Osteocyte (in vitro differentiated cells): ENCODE measurements at places on chromosomes 7 and 10. TPM values are rescaled to one million over a fixed set of nuclear protein-coding genes. Genes with fewer than 3 reads are reported as not detected.
A peak's percentile ranks its signal among the peaks of the same experiment; 100 is the strongest.

Gene SPAG6
- not detected in 2 replicates for total RNA-seq

Gene IFIT5
- 22.5 and 22.7 TPM in 2 replicates for total RNA-seq

Gene ANKRD22
- total RNA-seq = not detected in 2 replicates

Gene CHRM2
- 27.3 and 30.0 TPM in 2 replicates for total RNA-seq

Gene GLI3
- 57.0 and 57.9 TPM in 2 replicates for total RNA-seq

Gene PIK3CG
- total RNA-seq = not detected in 2 replicates

Gene FRMD4A
- 236 and 267 TPM in 2 replicates for total RNA-seq

Gene ARHGAP22
- 0.64 and 1.1 TPM in 2 replicates for total RNA-seq

- H3K4me1 ChIP-seq = peaks cover 3% of the 10 kb centered on the region
- no peaks in the 10 kb centered on the region for H3K36me3 ChIP-seq
- no peak for DNase-seq
- no peak overlapping the region for H3K27ac ChIP-seq
These were observed 69.9 kb downstream of the C10orf105 start for GRCh38 chr10:71649631-71650030.

GRCh38 chr10:110399106-110399964, 94.6 kb upstream of the SMNDC1 start:
- H3K36me3 ChIP-seq = no peaks in the 10 kb centered on the region
- H3K4me3 ChIP-seq = no peak overlapping the region
- peak overlapping the region; percentile 92 for H3K27ac ChIP-seq
- DNase-seq = no peak
- no peaks in the 10 kb centered on the region for H3K27me3 ChIP-seq

- H3K27me3 ChIP-seq = no peaks in the 10 kb centered on the region
- no peaks in the 10 kb centered on the region for H3K36me3 ChIP-seq
- DNase-seq = no peak
These were observed 126.5 kb downstream of the CUBN start for GRCh38 chr10:17003151-17003550.

DNA sequence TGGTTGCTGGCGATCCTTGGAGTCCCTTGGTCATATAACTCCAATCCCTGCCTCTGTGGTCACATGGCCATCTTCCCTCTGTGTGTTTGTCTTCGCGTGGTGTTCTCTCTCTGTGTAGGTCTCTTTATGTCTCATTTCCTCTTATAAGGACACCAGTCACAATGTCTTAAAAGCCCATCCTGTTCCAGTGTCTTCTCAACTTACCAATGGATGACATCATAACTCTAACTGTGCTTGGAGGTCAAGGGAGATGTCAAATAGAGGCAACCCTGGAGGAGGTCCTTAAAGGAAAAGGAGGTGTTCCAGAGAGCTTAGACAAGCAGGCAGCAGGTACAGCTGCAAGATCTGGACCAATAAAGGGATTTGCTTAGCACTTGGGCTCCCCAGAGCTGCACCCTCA, 143.0 kb downstream of the BUB3 start:
- no peak overlapping the region for H3K4me3 ChIP-seq
- no peak overlapping the region for H3K27ac ChIP-seq
- H3K36me3 ChIP-seq = no peaks in the 10 kb centered on the region
- no peaks in the 10 kb centered on the region for H3K4me1 ChIP-seq
- no peaks in the 10 kb centered on the region for H3K27me3 ChIP-seq
- DNase-seq = no peak

DNA sequence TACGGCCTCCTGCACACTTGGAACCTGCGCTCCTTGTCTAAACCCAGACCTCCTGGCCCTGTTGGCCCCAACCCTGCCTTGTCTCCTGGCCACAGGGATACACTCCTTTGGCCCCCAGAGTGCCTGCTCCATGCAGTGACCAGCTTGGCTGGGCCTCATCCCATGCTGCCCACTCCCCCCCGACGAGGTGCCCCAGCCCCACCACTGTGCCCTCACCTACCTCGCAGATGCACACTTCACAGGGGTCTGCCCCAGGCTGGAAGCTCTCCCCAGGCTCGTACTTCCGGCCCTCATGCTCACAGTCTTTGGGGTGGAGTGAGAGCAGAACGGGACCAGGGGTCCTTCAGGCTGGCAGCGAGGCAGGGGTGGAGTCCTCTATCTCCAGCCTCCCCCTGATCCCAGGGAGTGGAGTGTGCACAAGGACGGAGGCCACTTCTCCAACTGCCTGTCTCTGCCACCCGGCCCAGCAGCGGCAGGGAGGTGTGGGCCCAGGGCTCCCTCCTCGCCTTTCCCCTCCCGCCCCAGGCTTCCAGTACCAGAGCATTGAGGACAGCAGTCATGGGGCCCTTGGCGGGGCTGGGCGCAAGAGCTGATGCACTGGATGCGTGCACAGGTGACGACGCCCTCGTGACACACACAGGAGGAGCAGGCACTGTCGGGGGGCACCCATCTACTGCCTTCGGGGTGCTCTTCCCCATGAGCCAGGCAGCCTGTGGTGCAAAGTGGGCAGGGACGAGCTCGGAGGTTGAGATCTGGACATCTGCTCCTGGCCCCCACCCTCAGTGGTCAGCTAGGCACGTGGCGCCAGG, 22.1 kb downstream of the ATP6V1F start:
- DNase-seq = no peak
- no peak overlapping the region for H3K4me3 ChIP-seq
- no peaks in the 10 kb centered on the region for H3K36me3 ChIP-seq
- peaks cover 5% of the 10 kb centered on the region for H3K4me1 ChIP-seq

DNA sequence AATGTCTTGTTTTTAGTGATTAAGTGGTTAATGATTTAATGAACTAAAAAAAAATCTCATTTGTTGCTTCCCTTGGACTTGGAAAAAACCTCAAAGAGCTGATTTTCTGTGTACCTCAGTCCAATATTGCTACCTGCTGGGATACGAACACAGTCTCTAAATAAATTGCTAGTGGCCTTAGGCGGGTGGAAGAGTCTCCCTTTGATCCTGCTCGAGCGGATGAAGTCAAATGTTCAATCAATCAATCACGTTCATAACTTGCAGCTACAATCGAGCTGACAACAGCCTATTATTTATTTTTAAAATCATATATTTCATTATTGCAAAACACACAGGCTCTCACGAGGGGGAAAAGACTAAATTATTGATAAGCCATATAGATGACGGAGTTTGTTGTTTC, 57.3 kb upstream of the HABP2 start:
- H3K4me1 ChIP-seq = no peaks in the 10 kb centered on the region
- peaks cover 55% of the 10 kb centered on the region for H3K27me3 ChIP-seq
- no peak overlapping the region for H3K4me3 ChIP-seq
- no peak for DNase-seq

DNA sequence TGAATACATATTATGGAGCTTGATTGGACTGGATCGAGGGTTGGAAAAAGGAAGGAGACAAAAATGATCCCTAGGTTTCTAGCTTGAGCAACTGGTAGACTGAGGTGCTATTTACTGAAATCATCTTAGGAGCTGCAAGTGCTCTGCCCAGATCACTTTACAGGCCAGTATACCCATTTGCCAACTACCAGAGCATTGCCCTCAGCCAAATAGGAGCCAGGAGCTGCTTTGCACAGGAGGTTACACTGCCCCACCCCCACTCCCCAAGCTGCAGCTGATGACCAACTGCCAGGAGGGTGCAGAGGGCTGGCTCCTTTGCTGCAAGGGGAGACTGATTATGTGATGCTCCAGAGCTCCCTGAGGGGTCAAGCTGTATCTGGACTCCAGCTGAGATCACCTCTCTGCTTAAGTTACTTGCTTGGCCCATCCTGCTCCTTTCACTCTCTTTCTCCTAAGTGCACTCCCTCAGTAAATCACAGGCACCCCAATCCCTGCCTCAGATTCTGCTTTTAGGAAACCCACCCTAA, 275.4 kb downstream of the ZEB1 start:
- no peaks in the 10 kb centered on the region for H3K36me3 ChIP-seq
- no peak overlapping the region for H3K4me3 ChIP-seq
- peak; percentile 60 for DNase-seq
- no peak overlapping the region for H3K27ac ChIP-seq
- H3K27me3 ChIP-seq = no peaks in the 10 kb centered on the region

DNA sequence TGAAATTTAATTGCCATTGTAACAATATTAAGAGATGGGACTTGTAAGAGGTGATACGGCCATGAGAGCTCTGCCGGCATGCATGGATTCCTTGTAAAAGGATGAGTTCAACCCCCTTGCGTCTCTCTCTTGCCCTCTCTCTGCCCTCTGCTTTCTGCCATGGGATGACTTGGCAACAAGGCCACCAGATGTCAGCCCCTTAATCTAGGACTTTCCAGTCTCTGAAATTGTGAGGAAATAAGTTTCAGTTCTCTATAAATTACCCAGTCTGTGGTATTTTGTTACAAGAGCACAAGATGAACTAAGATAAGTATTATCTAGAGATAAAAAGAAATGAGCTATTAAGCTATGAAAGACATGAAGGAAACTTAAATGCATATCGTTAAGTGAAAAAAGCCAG, 145.7 kb upstream of the AHR start:
- no peak overlapping the region for H3K27ac ChIP-seq
- no peak for DNase-seq
- H3K27me3 ChIP-seq = no peaks in the 10 kb centered on the region
- no peaks in the 10 kb centered on the region for H3K4me1 ChIP-seq
- H3K4me3 ChIP-seq = no peak overlapping the region

DNA sequence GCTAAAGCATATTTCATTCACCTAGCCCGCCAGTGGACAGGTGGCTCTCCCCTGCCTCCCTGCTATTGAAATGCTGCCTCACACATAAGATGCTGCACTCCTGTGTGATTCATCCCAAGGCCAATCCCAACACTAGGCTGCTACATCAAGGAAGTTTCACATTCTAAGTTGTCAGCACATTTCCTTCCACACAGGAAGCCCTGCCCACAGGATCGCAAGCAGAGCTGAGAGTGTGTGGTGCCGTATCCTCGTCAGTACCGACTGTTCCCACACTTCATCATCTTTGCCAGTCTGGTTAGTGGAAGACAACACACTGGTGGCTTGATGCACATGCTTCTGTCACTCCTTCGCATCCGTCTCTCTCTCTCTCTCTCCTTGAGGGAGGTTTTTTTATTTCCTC, 194.3 kb upstream of the PPP2R2D start:
- no peaks in the 10 kb centered on the region for H3K27me3 ChIP-seq
- no peak overlapping the region for H3K27ac ChIP-seq
- no peak for DNase-seq
- no peak overlapping the region for H3K4me3 ChIP-seq

GRCh38 chr10:43304687-43305333, 37.9 kb upstream of the RASGEF1A start:
- H3K4me1 ChIP-seq = peaks cover 10% of the 10 kb centered on the region
- no peaks in the 10 kb centered on the region for H3K36me3 ChIP-seq
- no peak for DNase-seq
- H3K27me3 ChIP-seq = peaks cover 62% of the 10 kb centered on the region
- peak overlapping the region; percentile 69 for H3K4me3 ChIP-seq

GRCh38 chr7:22088827-22089226, 143.1 kb upstream of the CDCA7L start:
- no peak overlapping the region for H3K4me3 ChIP-seq
- peaks cover 9% of the 10 kb centered on the region for H3K4me1 ChIP-seq
- H3K27me3 ChIP-seq = peaks cover 10% of the 10 kb centered on the region
- no peak for DNase-seq

DNA sequence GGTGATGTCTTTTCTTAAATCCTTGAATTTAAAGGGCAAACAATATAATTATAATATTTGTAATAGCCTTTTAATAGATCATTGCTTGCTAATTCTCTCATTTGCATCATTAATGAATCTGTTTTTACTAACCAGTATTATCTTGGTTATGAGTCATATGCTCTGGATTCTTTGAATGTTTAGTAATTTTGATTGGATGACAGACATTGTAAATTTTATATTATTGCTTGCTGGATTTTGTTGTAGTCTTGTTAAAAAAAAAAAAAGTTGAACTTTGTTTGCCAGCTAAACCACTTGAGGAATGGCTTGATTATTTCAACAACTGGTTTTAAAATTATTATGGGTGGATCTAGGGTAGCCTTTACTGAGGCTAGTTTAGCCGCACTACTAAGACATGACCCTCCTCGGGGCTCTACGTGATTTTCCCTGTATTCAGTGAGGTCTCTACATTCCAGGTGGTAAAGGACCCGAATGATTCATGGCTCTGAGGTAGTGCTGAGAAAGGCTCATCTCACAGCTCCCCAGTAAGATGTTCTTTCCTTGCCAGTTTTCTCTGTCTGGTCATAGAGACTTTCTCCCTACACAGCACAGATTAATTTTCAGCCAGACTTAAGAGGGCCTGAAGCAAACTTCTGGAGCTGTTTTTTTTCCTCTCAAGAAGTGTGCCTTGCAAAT, 8.5 kb downstream of the C10orf90 start:
- DNase-seq = no peak
- peaks cover 5% of the 10 kb centered on the region for H3K4me1 ChIP-seq
- peaks cover 4% of the 10 kb centered on the region for H3K27me3 ChIP-seq
- no peaks in the 10 kb centered on the region for H3K36me3 ChIP-seq

DNA sequence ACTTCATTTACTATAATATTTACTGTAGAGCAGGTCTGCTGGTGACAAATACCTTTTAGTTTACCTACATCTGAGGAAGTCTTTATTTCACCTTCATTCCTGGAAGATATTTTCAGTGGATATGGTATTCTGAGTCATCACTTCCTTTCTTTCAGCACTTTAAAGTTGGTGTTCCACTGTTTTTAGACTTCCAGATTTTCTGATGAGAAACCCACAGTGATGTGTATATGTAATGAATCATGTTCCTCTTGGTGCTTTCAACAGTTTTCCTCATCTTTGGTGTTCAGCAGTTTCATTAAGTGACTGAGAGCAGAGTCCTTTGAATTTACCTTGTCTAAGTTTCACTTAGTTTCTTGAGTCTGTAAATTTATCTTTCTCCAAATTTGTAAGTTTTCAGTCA, 36.4 kb downstream of the COPG2 start:
- H3K36me3 ChIP-seq = peaks cover 13% of the 10 kb centered on the region
- no peak for DNase-seq
- no peak overlapping the region for H3K4me3 ChIP-seq
- no peaks in the 10 kb centered on the region for H3K4me1 ChIP-seq
- H3K27ac ChIP-seq = no peak overlapping the region
